ENCODE measurements at places on chromosomes 2 and 18.

DNA sequence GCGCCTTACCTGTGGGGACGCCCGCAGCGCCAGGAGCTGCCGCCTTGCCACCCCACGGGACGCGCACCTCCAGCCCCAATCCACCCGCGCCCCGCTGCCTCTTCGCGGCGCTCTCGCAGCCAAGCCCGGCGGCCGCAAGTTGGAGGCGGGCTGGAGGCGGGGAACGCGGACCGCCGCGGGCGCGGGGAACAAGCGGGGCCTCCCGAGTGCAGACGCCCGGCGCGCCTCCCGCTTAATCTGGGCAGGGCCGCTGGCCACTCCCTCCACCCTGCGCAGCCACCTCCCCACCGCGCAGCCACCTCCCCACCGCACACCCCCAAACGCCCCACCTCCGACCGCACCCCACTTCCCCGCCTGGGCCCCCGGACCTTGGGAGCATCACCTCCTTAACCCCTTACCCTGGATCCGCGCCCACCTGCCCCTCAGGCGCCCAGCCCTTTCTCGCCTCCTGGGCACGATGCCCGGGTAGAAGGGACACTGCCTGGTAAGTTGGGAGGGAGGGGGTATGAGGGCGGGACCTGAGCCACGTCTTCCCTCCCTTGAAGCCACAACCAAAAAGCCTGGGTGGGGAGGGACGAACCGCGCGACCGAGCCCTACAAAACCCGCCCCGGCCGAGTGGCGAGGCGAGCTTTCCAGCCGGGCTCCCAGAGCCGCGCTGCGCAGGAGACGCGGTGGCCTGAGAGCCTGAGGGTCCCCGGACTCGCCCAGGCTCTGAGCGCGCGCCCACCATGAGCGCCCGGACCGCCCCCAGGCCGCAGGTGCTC is at the start of the genes COL4A3 and COL4A4:
COL4A3 (plus strand) TSS at position 627 of the 765 bp plus-strand sequence; CDS start at position 730, 103 bp downstream.
COL4A4 (minus strand) TSS at position 208 of the 765 bp plus-strand sequence. CDS start 16,722 bp downstream, outside the sequence.
- no peak for DNase-seq

DNA sequence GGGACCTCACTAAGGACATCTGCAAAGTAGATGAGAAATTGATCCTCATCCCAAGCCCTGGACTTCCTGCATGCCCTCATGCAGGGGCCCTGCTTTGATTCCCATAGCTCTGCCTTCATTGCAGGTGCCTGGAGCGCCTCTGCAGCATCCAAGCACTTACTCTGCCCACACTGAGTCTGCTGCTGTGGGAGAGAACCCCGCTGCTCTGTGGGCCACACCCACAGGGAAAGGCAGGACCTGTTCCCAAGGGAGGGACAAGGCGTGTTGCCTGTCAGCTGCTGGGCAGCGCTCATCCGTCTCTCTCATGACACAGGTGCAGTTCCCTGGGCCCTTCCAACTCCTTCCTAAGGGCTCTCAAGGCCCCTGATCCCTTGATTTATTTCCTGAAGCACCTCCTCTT is 266.8 kb upstream of the SMIM21 start:
- DNase-seq: no peak

GRCh38 chr18:21903709-21904108 is 163.1 kb downstream of the MIB1 start:
- DNase-seq: peak; percentile 9

DNA sequence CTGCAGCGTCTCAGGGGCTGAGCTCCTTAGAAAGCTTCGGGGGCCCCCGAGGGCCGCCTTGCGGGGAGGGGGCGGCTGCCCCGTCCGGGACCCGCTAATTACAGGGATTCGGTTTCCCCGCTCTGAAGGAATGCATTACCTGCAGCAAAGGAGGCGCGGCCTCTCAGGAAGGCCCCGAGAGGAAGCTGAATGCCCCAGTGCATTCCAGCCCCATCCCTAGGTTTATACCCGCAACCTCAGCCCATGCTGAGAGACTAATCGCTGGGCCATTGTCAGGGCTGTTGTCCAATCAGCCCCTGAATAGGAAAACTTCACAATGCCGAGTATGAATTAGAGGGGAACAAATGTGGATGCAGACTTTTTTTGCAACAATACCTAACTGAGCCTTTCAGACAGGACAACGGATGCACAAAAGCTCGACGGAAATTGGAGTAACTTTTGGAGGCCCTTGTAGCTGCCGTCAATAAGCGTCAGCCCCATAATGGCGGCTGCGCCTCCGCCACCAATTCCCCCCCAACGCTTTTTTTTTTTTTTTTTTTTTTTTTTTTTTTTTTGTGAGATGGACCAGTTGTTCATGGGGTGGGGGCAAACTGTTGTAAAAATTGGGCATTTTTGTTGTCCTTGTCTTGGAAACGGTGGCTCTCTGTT is 138.6 kb upstream of the SIX3 start:
- DNase-seq: no peak

- no peak for DNase-seq
Measured at GRCh38 chr2:58157754-58158153, 83.4 kb downstream of the FANCL start.

DNA sequence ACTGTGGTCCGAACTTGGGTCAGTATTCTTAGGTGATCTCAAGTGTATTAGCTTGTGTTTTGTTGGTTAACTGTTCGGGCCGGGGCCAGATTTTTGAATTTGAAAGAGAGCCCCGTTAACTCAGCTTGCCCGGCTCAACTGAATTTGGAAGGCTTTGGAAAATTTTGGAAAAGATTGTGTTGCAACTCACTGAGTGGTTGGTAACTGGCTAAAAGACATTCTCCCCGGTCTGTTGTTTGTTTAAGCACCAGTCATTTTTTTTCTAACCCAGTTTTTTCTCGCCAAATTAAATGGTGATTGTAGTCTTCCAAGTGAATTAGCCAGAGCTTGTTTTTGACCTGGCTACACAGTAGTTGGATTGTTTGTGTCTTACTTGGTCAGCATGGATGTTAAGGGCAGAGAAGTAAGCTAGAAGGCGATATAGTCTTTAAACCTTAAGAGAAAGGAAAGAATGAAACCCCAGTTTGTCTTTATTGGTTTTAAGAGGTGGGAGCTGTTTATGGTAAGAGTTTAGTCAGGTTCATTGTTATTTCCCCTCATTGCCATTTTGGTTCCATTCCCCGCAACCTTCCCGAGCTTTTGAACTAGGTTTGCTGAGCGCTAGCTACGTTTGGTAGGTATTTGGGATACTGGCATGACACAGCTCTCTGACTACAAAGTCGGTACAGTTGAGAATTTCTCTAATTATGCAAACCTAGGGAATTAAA is 2.4 kb downstream of the MAP4K4 start:
- DNase-seq: no peak

DNA sequence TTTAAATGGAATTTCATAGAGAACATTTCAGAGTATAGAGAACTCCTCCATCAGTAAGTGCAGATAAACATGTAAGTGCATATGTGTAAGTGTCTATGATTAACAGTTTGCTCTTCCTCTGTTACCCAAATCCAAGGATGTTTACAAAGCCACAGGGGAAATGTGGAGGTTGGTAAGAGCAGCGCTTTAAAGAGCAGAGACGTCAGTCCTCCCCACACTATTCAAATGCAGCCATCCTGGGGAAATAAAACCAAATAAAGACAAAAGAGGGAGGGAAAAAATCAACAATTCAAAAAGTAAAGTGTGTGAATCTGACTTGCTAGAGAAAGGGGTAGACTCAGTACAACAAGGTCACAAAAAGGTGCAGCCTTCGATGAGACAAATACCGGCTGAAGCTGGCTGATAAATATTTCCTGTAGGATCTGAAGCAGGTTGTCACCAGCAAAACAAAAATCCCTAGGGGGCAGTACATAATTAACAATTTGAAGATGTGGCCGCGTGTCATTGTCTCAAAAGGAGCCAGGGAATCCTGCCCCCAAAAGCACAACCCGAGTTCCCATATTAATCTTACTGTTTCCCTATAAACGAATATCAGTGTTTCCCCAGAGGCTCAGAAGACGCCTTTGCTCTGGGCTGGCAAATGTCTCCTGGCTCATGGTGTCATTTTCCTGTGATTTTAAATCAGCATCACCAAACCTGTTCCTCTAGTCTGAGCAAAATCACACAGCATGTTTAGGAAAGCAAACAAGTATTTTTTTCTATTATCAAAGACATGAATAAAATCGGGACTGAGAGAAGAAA is 216.5 kb downstream of the CDCA7 start:
- DNase-seq: peak; percentile 57

DNA sequence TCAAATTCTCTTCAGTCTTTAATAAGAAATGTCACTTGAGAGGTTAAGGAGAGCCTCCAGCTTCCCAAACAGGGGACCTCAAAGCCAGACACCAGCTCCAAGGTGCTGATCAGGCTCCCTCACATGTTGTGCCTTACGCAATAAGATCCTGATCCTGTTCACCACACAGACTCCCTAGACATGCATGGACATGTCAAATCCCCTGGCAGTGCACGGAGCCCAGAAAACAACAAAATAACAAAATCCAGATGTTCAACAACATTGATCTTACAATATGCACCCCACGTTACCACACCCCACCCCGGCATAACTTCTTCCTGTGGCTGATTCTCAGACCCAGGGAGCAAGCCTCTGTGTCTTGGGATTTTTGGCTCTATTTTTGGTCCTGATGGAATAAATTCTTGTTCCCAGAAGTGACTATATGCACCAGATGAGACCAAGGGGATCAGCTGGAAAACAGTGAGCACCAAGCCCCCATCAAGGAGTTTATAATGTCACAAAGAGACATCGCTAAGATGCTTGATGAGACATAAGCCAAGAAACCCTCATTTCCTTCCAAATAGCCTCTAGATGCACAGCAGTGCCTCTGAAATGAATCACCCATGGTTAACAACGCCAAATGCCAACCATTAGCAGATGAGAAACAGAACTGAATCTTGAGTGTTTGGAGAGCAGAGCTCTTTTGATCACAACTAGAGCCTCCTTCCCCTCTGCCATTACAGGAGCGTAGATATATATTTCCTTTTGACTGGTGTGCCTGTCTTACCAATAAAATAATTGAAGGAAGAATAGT is 198.2 kb downstream of the PRKCE start:
- DNase-seq: peak; percentile 85

- no peak for DNase-seq
Measured at GRCh38 chr2:203841654-203842053, 25.9 kb upstream of the CTLA4 start.

DNA sequence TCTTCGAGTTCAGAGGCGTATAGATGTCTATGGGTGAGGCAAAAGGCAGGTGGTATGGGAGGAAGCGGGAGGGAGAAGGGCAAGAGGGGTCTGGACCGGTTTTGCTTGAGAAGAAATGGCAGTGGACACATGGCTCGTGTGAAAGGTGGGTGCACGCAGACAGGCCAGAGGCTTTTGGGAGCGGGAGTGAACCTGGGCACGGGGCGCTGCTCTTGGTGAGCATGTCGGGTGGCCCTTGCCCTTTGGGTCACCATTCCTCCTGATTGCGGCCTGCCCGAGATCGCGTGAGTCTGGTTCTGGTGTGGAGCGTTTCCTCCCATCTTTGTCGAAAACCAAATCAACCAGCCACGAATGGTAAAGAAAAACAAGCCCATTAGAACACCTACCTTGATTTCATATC is 12.6 kb downstream of the LDLRAD4 start:
- DNase-seq: no peak

- no peak for DNase-seq
Measured at GRCh38 chr2:127388423-127389164, 819 bp upstream of the MAP3K2 start.

- no peak for DNase-seq
Measured at GRCh38 chr2:202018950-202019349, 14.7 kb upstream of the FZD7 start.

DNA sequence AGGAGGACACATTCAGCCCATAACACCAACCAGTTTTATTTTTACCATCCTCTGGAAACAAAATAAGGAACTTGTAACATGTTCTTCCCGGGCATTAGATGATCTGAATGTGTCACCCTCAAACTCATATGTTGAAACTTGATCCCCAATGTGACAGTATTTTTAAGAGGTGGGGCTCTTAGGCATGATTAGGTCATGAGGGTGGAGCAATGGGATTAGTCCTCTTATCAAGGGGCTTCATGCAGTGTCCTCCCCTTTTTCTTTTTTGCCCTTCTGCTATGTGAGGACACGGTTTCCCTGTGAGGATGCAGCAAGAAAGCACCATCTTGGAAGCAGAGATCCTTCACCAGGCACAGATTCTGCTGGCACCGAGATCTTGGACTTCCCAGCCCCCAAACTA is 401.5 kb upstream of the TRIB2 start:
- no peak for DNase-seq

GRCh38 chr2:15049096-15049993 is 416.8 kb downstream of the LRATD1 start:
- DNase-seq: no peak

Measured in fibroblast of upper back skin (primary cell).